ENCODE measurements at places on chromosomes 6 and 20. TPM values are rescaled to one million over a fixed set of nuclear protein-coding genes. Genes with fewer than 3 reads are reported as not detected.

DNA sequence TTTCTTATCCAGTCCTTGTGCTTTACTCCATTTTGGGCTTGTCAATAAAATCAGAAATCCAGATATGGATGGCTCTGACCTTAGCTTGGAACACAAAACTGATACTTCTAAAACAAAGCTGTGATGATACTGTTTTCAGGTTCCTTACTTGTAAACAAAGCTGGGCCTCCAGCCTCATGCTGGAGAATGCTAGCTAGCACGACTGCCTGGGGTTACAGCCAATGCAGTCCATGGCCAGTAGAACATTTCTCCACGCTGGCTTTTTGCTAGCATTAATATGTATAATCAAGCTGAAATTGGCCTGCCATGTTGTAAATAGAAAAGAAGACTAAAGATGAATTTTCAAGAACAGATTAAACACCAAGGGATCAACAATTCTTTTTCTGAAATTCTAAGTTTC is 63.9 kb downstream of the MTHFD1L start:
- H3K27me3 ChIP-seq, result no peaks in the 10 kb centered on the region
- H3K36me3 ChIP-seq, result peaks cover 56% of the 10 kb centered on the region
- no peak overlapping the region for H3K4me3 ChIP-seq
- no peak overlapping the region for H3K27ac ChIP-seq
- no peaks in the 10 kb centered on the region for H3K4me1 ChIP-seq

DNA sequence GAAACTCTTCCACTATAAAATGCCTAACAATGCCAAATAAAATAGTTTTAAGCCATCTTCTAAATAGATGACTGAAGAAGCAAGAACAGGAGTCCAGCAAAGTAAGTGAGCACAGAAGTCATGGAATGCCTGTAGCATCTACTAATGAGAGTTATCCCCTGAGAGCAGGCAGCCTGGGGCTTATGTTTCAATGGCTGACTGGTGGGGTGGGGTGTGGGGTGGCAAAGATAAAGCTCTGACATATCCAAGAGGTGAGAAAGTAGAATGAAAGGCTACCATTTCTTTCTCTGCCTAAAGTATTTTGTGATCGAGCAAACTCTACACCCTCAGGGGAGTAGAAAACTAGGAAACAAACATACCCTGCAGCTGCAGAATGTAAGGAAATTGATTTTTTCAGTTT is 348.8 kb downstream of the TFAP2B start:
- H3K27me3 ChIP-seq, result no peaks in the 10 kb centered on the region
- no peak overlapping the region for H3K27ac ChIP-seq
- H3K4me1 ChIP-seq, result no peaks in the 10 kb centered on the region
- no peak overlapping the region for H3K4me3 ChIP-seq
- DNase-seq, result no peak

GRCh38 chr6:110211753-110212152 is 31.5 kb downstream of the CDC40 start:
- no peaks in the 10 kb centered on the region for H3K4me1 ChIP-seq
- no peak for DNase-seq
- no peak overlapping the region for H3K27ac ChIP-seq

- no peak overlapping the region for H3K4me3 ChIP-seq
- no peaks in the 10 kb centered on the region for H3K36me3 ChIP-seq
- no peaks in the 10 kb centered on the region for H3K27me3 ChIP-seq
- DNase-seq, result no peak
- H3K4me1 ChIP-seq, result no peaks in the 10 kb centered on the region
Measured at GRCh38 chr6:73064266-73064665, 161.0 kb downstream of the KHDC1L start.

The TRIM40 gene
- not detected for total RNA-seq

The SYNDIG1 gene
- total RNA-seq, result 0.05 TPM

All from SJCRH30 (cell line).